Cortex of kidney (tissue), 1 donor: ENCODE measurements at places on chromosomes 3 and 15.

DNA sequence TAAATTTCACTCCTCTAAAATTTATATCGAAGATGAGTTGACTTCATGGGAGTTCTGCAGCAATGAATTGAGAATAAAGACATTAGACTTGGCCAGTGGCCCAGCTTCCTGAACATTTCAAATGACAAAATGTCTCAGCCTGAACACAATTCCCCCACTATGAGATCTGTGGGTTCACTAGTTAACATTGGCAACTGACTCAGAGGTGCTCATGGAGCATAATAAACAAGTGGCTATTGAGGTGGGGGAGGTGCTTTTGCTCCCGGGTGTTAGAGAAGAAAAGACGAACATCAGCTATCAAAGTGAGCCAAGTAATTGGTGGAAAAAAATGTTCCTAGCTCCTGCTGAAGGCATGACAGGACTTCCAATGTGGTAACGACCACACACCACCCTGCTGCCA is 6.3 kb downstream of the ATP13A4 start:
- DNase-seq: no peak

- no peak for DNase-seq
These were observed 19.5 kb upstream of the CDCP1 start for GRCh38 chr3:45165497-45166283.

DNA sequence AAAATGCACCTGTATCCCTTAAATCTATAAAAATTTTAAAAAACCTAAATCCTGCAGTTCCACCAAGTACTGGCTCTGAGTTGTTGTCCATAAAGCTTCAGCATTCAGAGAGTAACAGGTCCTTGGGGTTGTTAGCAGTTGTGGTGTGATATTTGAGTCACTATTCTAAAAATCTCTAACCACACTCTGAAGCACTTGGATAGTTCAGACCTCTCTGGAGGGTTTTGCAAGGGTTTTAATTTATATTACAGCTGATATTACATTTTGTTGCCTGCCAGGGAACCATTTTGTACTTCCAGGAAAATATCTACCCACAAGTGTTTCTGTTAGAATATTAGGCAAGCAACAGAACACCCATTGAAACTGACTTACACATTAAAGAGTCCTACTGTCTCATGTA is 255.6 kb downstream of the TBL1XR1 start:
- DNase-seq: no peak

DNA sequence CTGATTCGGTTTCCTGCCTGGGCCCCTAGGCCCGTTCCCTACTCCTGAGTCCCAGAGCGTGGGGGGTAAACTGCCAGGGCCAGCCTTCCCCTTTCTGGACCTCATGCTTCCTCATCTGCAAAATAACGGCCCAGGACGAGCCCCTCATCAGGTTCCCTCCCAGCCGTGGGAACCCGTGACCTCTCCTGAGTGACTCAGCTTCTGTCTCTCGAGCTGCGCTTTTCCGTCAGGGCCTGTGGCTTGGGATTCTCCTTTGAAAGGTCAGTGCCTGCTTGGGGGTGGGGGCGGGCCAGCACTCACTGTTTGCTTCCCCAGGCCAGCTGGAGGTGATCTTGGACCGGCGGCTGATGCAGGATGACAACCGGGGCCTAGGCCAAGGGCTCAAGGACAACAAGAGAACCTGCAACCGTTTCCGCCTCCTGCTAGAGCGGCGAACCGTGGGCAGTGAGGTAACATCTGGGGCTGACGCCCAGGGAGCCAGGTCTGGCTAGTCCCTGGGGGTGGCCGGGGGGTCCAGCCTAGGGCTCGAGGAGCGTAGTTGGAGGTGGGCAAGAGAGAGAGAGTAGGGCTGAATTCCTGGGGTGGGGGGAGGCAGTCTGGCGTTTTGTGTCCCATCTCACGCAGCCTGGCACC is 12.8 kb downstream of the MAN2A2 start:
- no peak for DNase-seq

DNA sequence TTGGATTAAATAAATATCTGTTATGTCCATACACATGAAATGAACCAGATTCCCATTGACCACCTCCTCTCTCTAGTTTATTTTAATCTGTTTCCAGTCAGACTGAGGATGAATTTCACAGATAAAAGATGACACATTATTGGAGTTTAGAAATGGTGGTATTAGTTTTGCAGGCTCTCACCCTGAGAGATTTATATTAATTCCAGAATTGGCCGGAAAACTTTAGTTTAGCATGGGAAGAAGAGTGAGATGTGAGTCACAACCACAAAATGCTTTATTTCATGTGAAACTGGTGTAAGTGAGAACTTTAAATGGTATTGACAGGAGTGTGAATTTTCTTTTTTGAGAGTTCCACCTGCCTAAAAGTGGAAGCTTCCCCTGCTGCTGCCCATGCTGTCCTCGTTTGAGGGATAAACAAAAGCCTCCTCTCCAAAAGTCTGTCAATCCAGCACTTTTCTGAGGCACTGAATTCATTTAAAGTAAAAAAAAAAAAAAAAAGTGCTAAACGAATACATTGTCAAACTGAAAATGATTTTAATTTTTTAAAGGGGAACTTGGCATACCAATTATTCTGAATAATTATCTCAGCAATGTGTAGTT is 65.1 kb upstream of the EPHA3 start:
- DNase-seq: no peak

DNA sequence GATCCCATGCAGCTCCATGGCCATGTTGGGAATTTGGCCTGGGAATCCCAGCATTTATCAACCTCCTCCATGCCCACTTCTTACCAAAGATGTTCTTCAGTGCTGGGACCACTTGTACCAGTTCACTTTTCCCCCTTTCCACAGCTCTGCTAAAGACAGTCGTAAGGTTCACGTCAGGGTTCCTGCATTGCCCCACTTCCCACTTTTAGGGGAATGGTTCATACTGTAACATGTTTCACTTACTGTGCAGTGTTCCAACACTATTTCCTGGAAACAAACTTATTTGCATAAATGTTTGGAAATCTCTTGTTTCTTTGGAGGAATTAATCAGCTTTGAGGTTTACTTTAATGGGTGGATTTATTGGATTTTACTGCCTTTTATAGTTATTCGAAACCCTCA is 17.0 kb downstream of the APH1B start:
- DNase-seq: no peak

DNA sequence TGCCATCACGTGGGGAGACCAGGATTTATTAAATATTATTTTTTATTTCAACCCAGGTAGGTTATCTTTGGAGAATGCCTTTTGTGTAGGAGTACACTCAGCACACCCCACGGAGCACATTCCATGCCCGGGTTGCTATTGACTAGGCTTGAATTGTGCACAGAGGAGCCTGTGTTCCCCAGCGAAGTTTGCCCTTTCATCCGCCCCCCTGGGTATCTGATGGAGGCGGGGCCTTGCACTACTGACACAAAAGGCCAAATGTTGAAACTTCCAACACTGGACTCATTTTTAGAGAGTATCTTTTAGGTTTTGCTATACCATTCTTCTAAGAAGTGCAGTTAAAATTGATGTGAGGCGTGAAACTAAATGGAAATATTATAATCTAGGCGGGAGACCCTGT is 39.3 kb upstream of the PPP4R2 start:
- DNase-seq: no peak

DNA sequence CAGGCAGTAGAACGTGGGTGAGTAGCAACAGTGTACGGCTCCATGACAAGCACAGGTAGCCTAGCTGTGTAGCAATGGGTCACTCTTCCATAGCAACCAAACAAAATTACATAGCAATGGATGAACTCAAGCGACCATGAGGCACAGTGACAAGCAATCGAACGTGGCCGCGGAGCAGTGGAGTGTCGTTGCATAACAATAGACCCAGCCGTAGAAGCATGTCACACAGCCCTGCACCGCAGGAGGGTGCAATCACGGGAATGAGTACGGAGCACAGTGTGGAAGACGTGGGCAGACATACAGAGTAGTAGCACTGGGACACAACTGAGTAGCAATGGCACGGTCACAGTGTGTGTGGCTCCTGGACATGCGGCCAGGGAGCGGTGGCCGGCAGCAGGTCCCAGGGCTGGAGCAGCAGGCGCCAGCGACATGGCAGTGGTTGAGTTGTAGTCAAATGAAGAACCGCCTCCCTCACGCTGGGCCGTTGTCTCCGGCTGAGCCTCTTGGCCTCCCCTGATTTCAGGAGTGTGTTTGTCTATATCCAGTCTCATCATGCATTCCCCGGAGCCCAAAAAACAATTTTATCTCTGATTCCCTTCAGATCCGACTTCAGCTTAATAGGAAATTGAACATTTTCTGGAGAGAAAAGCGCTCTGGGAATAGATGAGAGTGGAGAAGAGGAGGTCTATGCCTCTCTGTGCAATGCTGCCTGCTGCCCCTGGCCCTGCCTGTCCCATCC is 64.1 kb downstream of the CCDC33 start:
- DNase-seq: no peak

- DNase-seq: no peak
These were observed 1.9 kb downstream of the CAPN7 start for GRCh38 chr3:15207836-15208504.

- no peak for DNase-seq
These were observed 305.2 kb upstream of the SEMA6D start for GRCh38 chr15:47412136-47412535.

DNA sequence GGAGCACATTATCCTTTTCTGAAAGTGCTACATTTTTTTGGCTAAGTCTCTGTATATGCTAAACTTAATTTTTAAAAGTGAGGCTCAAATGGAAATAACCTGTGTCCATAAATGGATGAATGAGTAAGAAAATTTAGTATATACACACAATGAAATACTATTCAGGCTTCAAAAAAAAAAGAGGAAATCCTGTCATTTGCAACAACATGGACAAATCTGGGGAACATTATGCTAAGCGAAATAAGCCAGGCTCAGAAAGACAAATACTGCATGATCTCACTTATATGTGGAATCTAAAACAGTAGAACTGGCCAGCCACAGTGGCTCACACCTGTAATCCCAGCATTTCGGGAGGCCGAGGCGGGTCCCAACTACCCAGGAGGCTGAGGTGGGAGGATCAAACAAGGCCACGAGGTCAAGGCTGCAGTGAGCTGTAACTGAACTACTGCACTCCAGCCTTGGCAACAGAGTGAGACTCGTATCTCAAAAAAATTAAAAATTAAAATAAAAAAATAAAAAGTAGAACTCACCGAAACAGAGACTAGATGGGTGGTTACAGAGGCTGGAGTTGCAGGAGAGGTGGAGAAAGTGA is 25.8 kb downstream of the CCDC12 start:
- DNase-seq: no peak

DNA sequence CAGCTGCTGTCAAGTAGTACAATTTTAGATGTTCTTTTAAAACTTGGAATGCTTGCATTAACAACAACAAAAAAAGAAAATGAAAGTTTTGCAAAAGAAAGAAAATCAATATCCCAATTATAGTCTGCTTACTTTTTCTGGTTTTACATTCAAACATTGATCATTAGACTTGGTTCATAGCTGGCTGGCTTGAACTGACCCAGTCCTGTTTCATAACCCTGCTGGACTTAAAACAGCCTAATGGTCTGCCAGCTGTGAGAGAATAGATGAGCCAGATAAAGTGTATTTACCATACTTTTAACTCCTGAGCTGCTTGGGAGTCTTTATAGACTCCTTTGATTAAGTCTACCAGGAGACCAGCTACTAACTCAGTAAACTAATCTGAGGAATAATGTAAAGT is 59.2 kb downstream of the PIAS1 start:
- no peak for DNase-seq

DNA sequence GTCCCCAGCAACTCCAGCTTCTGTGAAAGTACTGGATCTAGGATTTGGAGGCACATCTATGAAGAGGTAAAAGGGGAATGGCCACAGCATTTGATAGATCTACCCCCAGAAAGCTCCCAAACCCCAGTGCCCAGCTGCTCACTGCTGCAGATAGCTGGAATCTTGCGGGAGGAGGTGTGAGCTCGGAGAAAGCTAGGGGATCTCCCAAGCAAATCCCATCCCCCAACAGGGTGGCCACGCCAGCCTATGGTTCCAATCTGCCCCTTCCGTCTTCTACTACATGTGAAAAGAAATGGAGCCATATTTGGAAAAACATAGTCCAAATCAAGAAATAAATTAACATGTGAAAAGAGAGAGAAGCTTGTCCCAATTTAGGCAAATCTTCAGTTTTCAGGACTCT is 42.0 kb downstream of the SEMA5B start:
- no peak for DNase-seq

- DNase-seq: no peak
These were observed 49.8 kb downstream of the IQSEC1 start for GRCh38 chr3:13023235-13023970.

GRCh38 chr3:33915796-33916546 is 117.5 kb downstream of the PDCD6IP start:
- no peak for DNase-seq

DNA sequence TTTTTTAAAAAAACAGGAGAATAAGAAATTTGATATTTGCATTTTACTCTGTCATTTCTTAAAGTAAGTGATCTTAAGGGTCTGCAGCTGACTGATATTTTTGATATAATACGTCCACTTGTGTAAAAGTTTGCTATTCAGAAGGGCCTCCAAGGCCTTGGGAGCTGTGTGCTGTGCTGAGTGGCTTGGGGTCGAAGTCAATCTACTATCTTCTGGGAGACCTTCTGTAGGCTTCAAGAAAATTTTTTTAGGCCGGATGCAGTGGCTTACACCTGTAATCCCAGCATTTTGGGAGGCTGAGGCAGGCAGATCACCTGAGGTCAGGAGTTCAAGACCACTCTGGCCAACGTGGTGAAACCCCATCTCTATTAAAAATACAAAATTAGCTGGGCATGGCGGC is 26.3 kb downstream of the THSD4 start:
- no peak for DNase-seq

GRCh38 chr3:155326244-155326643 is 32.8 kb upstream of the STRIT1 start:
- DNase-seq: no peak

- DNase-seq: no peak
These were observed 248.0 kb upstream of the TBC1D5 start for GRCh38 chr3:17990390-17990789.

DNA sequence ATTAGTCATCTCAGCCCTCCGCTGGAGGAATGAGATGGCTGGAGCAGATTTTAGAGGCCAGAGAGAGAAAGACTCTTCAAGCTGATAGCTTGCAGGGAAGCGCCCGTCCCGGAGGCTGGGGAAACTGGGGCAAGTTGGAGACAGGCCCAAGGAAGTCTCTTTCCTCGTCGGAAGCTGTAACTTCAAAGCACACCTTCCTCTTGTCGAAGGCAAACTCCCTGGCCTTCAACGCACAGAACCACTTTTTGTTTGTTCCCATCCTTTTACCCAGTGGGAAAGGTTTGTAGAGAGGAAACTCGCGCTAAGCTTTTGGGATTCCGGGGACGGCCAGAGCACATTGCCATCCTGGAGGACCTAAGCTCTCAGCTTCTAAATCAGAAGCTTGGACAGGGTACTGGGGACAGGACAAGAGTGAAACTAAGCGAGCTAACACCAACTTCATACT is 900 bp upstream of the EOMES start:
- DNase-seq: no peak

- DNase-seq: no peak
These were observed 33.9 kb downstream of the PIK3CA start for GRCh38 chr3:179181993-179182551.

GRCh38 chr3:134331811-134332199 is 42.4 kb downstream of the AMOTL2 start:
- no peak for DNase-seq

- no peak for DNase-seq
These were observed 451.4 kb upstream of the ARPP21 start for GRCh38 chr3:35187908-35188307.
